Stimulated activated CD4-positive, alpha-beta T cell treated with anti-CD3 and anti-CD28 coated beads, Interleukin-1b, Interleukin-23, amount 100 ng/mL, for 24 hours (primary cell): ENCODE measurements at places on chromosomes 2 and 18.

- no peak for DNase-seq
Observed at GRCh38 chr2:23028106-23028505, 356.9 kb upstream of the KLHL29 start.

GRCh38 chr2:41716497-41716896 is 331.3 kb upstream of the PKDCC start:
- DNase-seq = no peak

GRCh38 chr2:125711075-125711474 is 944.9 kb upstream of the GYPC start:
- DNase-seq = no peak

- DNase-seq = no peak
Observed at GRCh38 chr18:36124841-36125240, 4.3 kb downstream of the SLC39A6 start.

GRCh38 chr2:28927469-28927868 is 33.0 kb downstream of the WDR43 start:
- DNase-seq = no peak
